Kidney (tissue), 22 donors: ENCODE measurements at places on chromosomes 11 and 22. TPM values are rescaled to one million over a fixed set of nuclear protein-coding genes. Genes with fewer than 3 reads are reported as not detected.

SPDYC gene
- not detected for total RNA-seq

OR51A7 gene
- not detected for total RNA-seq

ENTHD1 gene
- not detected for total RNA-seq

TMPRSS13 gene
- 1.9 TPM for total RNA-seq

OR52I2 gene
- total RNA-seq = not detected
